GM04503 (cell line): ENCODE measurements at places on chromosomes 2 and 18.

DNA sequence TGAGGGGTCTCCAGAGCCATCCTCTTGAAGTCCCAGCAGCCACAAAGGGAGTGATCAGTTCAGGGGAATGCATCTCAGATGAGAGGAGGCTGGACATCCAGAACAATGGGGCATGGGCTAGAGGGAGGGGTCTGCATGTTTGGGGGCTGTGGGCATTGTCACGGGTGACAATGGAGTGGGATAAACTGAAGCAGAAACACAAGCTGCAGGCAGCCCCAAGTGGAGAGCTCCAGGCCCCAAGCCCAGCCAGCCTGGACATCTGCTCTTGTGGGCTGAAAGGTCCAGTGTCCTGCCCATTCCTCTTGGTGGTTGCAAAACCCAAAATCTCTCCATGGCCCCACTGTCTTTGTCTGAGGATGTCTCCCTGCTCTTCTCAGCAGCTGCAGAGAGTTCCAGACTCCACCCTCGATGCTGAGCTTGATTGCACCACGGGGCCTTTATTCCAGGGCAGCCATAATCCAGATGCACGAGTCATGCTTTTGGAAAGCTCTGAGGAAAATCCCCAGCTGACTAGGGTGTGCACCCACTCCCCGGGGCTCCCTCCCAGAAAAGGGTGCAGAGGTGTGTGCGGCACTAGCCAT lies 149.4 kb downstream of the TNS1 start:
- DNase-seq: peak; percentile 56

- no peak for DNase-seq
These were observed 443.7 kb downstream of the BCL11A start for GRCh38 chr2:60109744-60110143.

DNA sequence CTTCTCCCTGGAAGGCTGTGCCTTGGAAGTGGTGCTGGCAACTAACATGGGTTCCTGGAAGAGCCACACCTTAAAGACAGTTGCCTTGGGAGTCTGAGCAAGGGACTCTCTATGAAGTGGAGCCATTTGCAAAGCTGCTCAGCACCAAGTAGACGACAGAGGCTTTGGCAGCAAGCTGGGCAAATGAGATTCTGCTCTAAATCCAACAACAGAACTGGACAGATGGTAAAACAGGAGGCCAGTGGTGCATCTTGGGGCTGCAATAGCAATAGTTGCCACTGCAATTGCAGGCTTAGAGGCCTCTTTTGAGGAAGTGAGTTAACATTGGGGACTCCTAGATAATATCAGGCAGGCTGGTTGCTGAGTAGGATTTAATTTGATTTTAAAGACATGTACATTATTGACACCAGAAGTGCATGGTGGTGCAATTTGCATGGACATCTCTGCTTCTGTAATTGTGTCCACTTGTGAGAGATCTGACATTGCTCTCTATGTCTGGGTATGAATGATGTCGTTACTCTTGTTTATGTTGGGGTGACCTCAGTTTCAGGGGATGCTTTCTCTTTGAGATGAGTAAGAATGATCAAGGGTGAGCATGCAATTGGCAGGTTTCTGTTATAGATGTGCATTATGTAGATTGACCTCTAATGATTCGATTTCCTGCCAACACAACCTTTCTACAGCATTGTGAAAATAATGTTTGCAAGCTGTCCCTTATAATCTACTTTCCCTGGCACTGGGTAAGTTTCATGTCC lies 568.3 kb upstream of the MEX3C start:
- DNase-seq: no peak

- DNase-seq: no peak
These were observed 9.2 kb downstream of the TYMS start for GRCh38 chr18:666628-667027.

- peak; percentile 52 for DNase-seq
These were observed 83.0 kb upstream of the CHRNA1 start for GRCh38 chr2:174846941-174847938.
